ENCODE measurements at places on chromosomes 7 and 10.

DNA sequence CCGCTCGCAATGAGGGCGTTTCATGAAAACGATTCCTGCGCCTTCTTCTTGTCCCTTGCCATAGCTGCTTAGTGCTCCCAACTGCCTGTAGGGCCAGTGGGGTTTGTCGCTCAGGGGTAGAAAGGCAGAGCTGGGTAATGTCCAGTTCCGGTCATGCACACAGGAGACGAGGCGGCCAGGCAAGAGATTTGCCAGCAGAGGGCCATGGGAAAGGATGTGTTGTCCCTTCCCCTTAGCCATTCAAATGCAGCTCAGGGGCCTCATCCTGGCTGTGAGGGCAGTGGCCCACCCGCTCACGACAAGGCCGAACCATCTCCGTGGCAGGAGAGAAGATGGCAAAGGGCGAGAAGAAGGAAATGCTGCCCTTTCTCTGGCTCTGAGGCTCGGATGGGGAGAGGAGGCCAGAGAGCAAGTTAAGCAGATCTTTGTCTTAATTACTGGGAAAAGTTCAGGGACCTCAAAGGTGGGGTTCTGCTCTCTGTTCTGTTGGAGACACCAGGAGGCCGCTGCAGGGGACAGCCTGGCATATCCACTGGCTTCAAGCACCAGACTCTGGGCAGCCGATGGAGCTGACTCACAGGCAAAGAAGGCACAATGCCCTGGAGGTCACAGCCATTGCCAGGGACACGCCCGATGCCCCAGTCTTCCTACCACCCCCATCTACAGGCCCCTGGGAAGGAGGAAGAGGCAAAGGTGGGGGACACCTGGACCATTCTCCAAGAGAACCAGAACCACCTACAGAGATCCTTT is 534.8 kb upstream of the MGMT start:
- no peak for DNase-seq

GRCh38 chr10:44280226-44281014 is 104.5 kb downstream of the CXCL12 start:
- no peak for DNase-seq

GRCh38 chr7:25028370-25029021 is 48.5 kb upstream of the OSBPL3 start:
- peak; percentile 19 for DNase-seq

DNA sequence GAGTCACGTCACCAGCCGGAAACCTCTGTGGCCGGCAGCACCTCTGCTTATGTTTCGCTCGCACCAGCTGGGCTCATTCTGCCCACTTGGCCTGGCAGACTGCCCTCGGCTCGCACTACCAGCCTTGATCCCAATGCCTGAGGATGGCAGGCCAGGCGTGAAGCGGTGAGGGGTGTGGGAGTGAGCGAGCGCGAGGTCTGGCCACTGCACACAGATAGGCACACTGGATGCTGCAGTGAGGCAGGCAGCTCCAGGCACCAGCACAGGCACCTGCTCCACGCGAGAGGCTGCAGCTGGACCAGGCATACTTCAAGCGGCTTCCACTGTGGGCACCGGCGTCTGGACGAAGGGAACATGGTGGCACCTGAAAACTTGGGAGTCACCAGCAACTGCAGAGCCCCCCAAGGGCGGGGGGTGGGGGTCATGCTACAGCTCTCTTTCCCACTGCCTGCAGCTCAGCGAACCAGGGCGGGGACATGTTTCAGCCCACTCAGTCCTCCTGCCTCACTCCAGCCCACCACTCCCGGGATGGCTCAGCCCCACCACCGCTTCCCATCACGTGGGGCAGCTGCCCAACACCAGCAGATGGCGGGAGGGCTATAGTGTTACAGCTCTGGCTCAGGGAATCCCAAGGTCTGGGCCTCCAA is 5.4 kb upstream of the DMTF1 start:
- DNase-seq = no peak

DNA sequence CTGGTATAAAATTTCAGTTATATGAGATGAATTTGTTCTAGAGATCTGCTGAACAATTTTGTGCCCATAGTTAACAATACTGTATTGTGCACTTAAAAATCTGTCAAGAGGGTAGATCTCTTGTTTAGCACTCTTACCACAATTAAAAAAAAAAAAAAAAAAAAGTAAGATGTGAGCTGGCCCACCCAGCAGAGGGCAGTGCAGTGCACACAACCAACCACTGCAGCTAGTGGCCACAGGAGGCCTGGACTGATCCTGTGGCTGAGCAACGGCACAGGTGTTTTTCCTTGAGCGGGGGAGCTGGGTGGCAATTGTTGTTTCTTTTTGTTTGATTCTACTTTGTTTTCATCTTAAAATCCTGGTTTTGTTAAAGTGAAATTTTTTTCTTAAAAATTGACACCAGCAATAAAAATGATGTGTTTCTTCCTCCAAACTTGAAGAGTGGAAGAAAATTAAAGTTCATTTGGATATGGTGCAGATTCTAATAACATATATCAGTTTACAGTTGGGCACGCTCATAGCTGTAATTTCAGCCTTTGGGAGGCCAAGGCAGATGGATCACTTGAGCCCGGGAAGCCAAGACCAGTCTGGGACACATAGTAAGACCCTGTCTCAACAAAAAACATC is 171.1 kb upstream of the TBX20 start:
- peak; percentile 73 for DNase-seq

DNA sequence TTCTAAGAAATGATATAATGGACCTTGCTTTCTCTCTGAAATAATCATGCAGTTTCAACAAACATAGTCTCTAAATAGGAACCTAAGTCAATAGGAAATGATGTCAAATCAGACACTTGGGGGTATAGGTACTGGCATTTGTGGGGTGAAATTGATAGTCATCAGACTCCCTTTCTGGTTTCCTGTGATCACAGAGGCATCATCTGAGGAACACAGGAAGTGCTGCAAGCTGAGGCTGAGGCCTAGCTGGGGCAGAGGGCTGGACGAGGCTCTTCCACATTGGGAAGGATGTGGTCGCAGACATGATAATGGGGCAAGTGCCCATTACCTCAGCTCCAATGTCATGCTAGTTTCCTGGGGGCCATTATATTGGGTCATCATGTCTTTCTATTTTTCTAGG is 33.5 kb upstream of the TARP start:
- DNase-seq = no peak

GRCh38 chr10:18197706-18198105 is 57.5 kb downstream of the CACNB2 start:
- DNase-seq = no peak

GRCh38 chr7:142338633-142339501 is 81.0 kb upstream of the PRSS58 start:
- DNase-seq = peak; percentile 63

GRCh38 chr10:35353805-35354204 is 17.5 kb downstream of the CCNY start:
- no peak for DNase-seq

GRCh38 chr7:33221390-33221789 is 92.0 kb downstream of the BBS9 start:
- DNase-seq = no peak

DNA sequence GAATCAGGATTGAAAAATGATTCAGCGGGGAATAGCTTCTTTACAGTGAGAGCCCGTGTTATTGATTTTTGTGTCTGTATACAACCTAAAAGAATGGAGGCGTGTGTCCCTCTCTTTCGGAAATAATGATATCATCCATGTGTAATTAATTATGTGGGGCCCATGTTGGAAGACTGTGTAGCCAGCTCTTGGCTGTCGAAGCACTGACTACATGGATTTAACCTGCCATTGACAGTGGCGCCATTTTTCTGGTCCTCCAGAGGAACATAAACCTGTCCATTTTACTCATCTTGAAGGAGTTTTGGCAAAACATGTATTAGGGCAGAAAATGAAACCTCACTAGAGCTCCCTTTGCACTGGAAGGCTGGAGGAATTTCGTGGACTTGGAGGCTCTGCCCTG is 119.6 kb downstream of the ITIH5 start:
- DNase-seq = no peak

DNA sequence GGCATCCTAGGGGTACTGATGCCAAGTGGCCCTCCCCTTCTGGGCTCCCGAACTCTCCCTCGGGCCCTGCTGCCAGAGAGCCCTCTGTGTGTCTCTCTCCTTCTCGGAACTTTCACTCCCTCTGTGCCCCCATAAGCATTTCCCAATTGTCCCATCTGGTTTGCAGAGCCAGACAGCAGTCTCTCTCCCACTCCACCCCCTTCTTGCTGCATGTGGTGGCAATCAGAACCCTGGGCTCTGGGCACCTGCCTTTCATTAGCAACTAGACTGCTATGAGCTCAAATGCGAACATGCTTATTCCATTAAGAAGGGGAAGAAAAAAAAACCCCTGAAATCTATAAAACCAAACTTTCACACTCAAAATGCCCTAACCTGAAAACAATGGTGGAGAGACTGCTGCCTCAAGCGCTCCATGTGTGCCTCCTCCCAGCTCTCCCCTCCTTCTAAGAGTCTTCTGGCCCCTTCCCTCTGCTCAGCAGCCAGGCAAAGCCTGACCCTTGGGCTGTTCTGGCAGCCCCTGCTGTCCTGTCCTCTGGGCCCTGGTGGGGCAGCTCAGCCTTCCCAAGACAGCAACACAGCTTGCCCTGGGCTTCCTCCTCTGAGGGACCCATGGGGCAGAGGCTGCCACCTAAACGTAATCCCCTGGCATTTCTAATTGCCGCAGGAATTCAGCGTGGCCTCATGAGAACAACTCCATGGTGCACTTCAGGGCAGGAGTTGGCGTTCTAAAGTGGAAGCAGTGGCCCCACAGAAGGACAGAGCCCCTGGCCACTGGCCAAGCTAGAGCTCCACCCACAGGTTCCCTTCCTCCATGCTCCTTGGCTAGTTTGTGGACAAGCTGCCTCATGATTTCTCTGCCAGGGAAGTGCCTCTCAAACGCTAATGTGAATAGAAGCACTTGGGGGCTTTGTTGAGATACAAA is 415.4 kb downstream of the PLXNA4 start:
- no peak for DNase-seq

- no peak for DNase-seq
These were observed 51.1 kb downstream of the NOD1 start for GRCh38 chr7:30427296-30428070.

DNA sequence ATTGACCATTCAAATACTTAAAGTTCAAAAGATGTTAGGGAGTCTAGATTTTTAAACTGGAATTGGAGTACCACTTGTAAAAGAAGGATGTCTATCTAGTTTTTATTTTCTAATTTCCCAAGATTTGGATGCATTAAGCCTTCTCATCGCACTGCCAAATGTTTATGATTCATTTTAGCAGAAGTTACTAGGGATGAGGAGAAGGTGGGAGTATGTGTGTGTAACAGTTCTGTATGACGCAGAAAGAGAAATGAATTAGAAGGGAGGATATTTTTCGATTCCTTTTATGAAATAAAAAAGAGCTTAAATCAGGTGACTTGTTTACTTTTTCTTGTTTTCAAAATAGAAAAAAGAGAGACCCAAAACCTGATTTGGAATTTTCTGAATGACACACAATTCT is 6.8 kb upstream of the SLK start:
- no peak for DNase-seq

- no peak for DNase-seq
These were observed 8.8 kb upstream of the C10orf71 start for GRCh38 chr10:49290131-49290530.

DNA sequence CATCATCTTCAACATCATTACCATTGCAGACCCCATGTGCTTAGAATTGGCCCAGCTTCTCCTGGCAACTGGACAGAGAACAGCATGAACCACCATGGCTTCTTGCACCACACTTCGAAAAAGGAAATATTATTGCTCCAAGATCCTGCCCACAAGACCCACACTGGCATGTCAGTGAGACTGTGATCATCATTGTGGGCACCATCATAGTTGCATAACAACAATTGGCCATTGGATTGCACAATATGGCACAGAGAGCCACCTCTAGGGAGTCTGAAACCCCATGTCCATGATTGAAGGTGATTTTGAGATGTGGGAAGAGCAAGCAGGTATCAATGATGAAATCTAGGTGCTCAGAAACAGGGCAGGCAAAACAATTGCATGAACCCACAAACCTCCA is 918.9 kb downstream of the GRID1 start:
- DNase-seq = no peak

DNA sequence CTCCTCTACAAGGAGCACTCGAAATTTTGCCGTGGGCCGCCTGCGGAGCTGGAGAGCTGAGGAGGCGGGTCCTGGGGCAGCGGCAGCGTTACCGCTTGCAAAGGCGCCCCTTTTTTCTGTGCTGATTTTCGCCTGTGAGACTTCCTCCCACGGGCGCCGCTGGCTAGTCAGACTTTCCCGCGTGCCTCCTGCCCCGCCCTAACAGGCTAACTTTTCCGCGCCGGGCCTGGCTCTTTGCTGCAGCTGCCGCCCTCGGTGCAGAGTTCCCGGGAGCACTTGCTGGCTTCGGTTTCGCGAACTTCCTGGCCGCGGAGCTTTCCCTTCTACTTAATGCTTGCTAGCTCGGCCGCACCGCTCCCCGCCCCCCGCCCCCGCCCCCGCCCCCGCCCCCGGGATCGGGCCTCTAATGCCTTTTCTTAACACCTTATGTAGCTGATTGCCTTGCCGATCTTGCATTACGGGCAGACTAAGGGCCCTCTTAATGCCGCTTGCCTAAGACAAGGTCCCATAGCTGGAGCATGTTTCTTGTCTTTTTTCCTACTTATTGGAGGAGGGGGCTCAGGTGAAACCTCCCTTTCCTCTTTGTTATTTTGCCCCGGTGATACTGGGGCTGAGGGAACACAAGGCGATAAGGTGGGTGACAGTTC is 37.9 kb upstream of the RASGEF1A start:
- no peak for DNase-seq

GRCh38 chr7:135900065-135900546 is 77.1 kb downstream of the MTPN start:
- no peak for DNase-seq

GRCh38 chr10:70462349-70462984 is 16.1 kb upstream of the PALD1 start:
- DNase-seq = peak; percentile 52

GRCh38 chr7:99010281-99010680 is 131.9 kb downstream of the TRRAP start:
- no peak for DNase-seq

- no peak for DNase-seq
These were observed 128.6 kb downstream of the ADCY1 start for GRCh38 chr7:45702751-45703150.

DNA sequence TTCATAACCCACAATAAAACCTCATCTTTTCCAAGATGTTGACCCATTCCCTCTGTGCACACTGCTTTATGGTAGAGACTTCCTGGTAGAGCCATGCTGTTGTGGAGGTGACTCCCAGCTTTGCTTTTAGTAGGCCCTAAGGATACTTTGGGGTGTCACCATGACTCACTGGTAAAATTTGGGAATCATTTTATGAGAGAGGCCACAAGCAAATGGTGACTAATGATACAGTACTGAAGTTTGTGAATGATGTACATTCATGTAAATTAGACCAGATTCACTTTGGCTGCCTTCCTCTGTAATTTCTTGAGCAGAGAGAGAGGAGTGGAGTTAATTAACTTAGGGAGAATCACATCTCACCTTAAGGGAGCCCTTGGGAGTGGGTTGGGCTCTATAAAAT is 686.5 kb downstream of the LRMDA start:
- no peak for DNase-seq

GRCh38 chr7:122369756-122370155 is 65.2 kb upstream of the FEZF1 start:
- no peak for DNase-seq

GRCh38 chr10:128614802-128615553 is 488.8 kb upstream of the MKI67 start:
- no peak for DNase-seq

GRCh38 chr7:32479574-32480200 is 10.5 kb downstream of the LSM5 start:
- DNase-seq = no peak

Data from hematopoietic multipotent progenitor cell (in vitro differentiated cells).